Posterior vena cava (tissue), 2 donors: ENCODE measurements at places on chromosomes 3 and 15.

DNA sequence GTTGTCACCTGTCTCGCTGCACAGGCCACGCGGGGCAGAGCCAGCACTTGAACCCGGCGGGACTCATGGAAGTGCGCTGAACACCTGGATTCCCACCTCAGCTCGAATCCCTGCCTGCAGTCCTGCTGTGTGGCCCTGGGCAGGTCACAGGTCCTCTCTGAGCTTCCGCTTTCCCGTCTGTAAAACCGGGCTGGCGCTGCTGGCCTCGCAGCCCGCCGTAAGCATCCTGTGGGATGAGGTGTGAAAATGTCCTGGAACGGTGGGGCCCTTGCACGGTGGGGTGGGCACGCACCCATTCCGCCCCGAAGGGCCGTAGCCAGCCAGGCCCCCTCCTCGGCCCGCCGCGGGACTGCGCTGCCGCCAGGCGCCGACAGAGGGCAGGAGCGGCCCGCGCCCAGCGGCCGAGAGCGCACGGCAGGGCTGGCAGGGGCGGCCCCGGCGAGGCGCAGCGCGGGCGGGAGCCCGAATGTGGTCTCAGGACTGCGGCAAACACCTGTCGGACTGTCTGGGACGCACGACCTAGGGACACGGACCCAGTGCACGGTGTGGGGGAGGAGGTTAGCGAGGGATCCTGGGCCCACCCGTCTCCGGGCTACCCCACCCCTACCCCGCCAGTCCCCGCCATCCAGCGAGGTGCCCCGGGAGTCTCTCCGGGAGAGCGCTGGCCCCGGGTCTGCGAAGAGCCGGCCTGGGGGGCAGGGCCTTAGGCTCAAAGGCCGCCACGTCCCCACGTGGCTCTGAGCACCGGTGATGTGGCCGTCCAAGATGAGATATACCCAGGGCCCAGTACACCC is 40.4 kb downstream of the DNAJB8 start:
- DNase-seq = peak; percentile 86

DNA sequence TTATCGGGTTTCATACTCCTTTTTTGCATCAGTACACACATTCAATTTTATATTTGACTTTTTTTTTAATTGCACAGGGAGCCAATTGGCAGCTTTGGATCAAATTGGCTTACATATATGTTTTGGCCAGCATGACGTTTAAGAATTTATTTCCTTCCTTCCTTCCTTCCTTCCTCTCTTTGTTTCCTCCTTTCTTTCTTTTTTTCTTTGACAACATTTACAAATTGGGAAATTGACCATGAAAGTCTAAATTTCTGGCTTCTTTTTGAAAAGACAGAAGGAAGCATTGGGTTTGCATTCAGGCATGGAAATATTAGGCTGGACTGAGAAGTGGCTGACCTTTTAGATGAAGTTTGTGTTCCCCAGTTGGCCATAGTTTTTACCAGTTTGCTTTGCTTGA is 103.4 kb upstream of the IGSF10 start:
- DNase-seq = no peak

GRCh38 chr3:144173491-144173890 is 201.9 kb downstream of the DIPK2A start:
- no peak for DNase-seq

DNA sequence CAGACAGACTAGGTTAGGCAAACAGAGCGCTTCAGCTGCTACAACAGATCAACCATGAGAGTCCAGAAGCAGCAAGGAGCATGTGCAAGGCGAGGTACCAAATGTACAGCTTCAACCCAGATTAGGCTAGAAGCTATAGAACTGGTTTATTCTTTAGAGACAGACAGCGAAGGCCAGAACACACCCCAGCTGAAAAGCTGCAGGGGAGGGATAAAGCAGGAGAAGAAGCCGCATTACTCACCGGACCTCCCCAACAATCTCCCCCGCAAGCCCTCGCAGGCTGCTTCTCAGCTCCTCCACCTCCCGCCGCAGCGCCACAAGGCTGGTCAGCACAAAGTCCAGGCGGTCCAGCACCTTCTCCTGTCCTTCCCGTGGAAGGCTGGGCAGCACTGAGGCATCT is 3.3 kb downstream of the RMDN3 start:
- DNase-seq = no peak

DNA sequence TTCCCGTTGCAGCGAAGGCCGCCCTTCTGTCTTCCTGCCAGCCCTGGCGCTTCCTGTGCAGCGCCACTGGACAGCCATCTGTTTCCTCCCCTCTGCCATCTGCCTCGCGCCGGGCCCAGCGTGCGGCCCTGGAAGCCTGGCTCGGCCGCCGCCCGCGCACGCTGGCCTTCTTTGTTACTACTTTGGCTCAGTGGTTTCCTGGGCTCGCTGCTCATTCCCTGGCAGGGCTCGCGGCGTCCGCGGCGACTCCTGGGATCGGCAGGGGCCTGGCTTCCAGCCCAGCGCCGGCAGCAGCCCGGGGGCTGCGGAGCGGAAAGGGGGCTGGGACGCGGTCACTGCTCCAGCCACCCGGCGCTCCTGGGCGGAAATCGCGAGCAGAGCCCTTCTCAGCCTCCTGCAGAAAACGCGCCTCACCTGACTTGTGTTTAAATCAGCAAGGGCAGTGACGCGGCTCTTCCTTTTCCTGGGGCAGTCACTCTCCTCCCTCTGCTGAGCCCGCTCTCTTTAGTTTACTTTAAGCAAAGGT is 10.0 kb downstream of the CMTM7 start:
- DNase-seq = peak; percentile 92

DNA sequence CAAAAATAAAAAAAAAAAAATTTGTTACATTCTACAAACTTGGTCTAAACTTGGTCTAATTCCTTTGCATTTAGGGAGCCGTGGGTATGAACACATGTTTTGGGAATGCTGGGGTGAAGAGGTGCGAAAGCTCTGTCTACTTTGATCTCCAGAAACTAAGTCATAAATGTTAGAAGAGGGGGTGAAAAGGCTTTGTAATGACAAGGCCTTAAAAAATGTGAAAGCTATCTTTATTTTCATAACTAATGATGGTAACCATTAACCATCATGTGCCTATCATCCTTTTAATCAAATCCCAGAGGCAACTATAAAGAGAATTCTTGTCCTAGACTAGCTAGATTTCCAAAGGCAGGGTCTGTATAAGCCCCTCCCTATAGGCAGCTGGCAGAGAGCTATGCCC is 60.9 kb downstream of the PRICKLE2 start:
- DNase-seq = no peak

DNA sequence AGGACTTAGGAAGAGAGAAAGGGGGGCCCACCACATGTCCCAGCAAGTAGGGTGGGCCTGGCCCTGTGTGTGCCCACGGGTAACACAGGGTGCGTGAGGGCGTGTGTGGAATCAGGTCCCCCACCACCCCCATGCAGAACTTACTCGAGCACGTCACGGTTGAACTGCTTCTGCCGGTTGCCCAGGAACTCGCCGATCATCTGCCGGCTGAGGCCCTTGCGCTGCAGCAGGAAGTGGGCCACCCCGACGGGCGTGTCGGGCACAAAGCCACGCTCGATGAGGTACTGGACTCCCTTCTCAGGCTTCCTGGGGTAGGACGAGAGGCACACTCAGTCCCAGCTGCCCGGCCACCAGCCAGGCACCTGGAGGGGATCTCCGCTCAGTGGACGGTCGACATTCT is 83.1 kb upstream of the RPL32 start:
- DNase-seq = no peak

- DNase-seq = peak; percentile 78
These were observed 363 bp downstream of the GTF2E1 start for GRCh38 chr3:120742849-120743365.

DNA sequence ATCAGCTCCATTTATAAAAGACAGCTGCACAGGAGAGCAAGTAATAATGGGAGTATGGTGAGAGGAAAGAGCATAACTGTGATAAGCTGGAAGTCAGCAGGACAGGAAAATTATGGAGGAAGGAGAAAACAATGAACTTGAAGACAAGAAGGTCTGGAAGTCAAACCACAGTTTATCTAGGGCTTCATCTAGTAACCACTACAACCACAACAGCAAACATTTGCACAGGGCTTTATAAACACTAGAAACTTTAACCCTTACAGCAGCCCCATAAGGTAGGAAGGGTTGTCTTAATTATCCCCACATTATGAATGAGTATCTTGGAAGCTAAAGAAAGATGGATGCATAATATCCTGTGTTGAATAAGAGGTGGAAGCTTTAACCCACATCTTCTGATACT is 820.8 kb downstream of the IGSF11 start:
- no peak for DNase-seq

DNA sequence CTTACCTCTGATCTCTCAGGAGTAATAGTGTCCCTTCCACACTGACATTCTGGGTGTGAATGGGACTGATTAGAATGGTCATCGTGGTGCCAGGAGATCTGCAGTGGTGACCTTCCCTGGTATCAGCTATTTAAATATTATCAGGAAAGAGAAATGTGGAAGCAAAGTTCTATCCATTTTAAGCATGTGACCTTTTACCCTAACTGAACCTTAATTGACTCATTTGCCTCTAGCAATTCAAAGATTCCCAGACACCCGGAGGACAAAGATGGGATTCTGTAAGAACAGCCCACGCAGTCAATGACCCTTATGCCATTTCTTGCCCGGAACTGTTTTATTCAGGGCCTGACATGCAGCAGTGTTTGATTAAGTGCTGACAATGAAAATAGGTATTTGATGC is 10.3 kb downstream of the LIPC start:
- DNase-seq = no peak

- DNase-seq = peak; percentile 57
These were observed 232.9 kb downstream of the ADAMTS17 start for GRCh38 chr15:100108846-100109245.

- DNase-seq = no peak
These were observed 32.2 kb downstream of the CFAP20DC start for GRCh38 chr3:59017617-59017984.

- DNase-seq = no peak
These were observed 1226.0 kb downstream of the ZPLD1 start for GRCh38 chr3:103660810-103661209.
